Left kidney (tissue), 8 donors: ENCODE measurements at places on chromosomes 11 and 22. TPM values are rescaled to one million over a fixed set of nuclear protein-coding genes. Genes with fewer than 3 reads are reported as not detected.

GRCh38 chr11:36361901-36362391 is 65.9 kb downstream of the PRR5L start:
- DNase-seq = no peak

GRCh38 chr11:83070044-83070701 is 1.5 kb downstream of the RAB30 start:
- peak; percentile 28 for DNase-seq

DNA sequence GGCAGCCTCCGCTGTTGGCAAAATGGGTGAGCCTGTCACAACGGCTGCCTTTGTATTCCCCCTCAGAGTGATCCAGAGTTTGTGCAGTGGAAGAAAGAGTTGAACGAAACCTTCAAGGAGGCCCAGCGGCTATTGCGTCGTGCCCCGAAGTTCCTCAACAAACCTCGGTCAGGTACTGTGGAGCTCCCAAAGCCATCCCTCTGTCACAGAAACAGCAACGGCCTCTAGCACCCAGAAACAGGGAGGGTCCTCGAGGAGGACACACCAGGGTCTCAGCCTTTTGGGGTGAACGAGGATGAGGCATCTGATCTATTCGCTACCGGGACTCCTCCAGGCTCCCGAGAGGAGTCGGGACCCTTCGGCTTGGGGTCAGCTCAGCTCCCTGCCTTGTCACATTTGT is 19.8 kb upstream of the MYO18B start:
- no peak for DNase-seq

DNA sequence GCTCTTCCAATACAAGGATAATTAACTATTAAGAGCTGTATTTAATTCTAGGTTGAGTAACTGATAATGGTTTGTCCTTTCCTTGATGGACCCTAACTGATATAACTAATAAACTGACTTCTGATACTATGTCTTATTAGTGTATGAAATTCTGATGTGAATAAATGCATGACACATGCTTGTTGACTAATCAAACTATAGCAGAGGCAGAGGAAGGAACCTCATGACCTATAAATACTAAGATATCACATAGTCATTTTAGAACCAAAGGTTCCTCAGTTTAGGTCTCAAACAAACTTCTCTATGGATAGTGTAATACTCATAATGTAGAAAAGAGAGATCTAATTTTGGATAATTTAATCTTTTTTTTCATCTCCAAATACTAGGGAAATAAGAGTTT is 4.8 kb upstream of the HBD start:
- DNase-seq = no peak

Gene SULT4A1
- 4.0 TPM for polyA plus RNA-seq

DNA sequence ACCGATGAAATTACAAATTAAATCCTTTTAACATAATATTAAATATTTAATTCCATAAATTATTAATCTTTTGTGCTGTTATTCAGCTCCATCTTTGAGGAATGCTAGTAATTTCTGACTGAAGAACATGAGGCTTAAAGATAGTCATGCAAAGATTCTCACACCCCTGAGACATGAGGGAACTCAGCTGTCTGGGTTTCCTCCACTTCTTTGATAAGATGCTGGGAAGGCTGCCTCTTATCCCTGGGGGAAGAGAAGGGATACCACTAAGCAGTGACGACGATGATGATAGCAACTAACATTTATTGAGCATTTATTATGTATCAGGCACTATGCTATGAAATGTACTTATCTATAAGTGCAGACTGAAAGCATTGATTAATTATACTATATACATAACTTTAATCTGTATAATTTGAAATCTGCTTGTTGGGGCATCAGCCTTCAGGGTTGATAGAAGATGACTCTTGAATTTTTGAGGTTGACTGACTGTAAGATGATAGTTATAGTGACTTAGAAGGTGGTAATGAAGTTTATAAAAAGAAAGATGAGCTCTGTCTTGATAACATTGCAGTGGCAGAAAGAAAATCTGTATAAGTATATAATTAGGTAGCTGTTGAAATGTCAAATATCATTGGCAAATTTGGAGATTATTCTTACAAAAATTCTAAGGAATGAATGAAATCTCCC is 78.4 kb downstream of the SIK2 start:
- DNase-seq = no peak

- DNase-seq = no peak
These were observed 72.7 kb downstream of the FANCF start for GRCh38 chr11:22552885-22553284.

Gene DKK3
- 56.0 TPM for polyA plus RNA-seq

DNA sequence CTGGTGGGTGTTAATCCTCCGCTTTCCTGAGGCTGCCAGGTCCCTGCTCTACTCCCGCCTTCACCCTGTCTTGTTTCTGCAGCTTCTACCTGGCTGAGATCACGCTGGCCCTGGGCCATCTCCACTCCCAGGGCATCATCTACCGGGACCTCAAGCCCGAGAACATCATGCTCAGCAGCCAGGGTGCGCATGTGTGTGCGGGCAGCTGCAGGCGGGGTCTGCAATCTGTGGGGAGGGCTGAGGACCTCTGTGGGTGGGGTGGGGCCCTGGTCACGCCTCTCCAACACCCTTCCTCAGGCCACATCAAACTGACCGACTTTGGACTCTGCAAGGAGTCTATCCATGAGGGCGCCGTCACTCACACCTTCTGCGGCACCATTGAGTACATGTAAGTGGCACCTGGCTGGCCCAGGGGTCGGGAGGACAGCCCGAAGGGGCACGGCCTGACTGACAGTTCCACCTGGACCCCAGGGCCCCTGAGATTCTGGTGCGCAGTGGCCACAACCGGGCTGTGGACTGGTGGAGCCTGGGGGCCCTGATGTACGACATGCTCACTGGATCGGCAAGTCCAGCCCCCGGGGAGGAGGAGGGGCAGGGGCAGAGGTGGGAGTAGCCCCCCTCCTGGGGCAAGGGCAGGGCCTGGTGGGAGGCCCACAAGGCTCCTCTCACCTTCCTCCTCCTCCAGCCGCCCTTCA is 4.5 kb downstream of the RPS6KB2 start:
- DNase-seq = no peak

- DNase-seq = no peak
These were observed 39.6 kb downstream of the BTBD10 start for GRCh38 chr11:13423372-13423771.
